ENCODE measurements at places on chromosomes 1 and 21.

DNA sequence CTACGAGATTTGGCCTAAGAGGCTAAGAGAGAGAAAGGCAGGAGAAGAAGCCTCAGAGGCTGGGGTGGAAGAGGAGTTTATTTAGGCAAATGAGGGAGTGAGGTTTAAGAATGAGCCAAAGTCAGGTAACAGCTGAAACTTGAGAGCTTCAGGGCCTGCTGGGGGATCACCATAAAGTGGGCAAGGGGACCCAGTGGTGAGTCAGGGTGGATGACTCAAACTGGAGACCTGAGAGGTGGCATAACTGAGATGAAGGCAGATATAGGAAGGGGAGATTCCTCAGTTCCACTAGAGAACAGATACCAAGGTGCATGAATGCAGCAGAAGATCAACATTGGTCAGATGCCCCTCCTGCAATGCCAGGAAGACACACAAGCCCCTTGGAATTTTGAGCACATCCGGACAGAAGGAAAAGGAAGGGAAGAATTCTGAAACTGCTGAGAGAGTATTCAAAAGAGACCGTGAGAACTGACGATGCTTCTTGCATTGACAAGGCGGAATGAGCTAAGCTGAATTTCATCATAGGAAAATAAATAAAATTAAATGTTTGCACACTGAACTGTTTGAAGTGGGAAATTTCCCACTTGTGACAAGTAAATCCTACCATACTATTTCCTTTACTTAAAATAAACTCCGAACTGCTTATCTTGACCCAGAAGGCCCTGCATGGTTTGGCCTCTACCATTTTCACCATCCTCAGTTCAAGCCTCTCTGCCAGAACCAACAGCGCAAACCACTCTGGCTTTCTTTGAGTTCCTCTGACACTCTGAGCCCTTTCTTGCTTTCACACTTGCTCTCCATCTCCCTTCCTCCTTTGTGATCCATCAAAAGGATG, 94.1 kb downstream of the NMNAT2 start:
- DNase-seq = no peak

DNA sequence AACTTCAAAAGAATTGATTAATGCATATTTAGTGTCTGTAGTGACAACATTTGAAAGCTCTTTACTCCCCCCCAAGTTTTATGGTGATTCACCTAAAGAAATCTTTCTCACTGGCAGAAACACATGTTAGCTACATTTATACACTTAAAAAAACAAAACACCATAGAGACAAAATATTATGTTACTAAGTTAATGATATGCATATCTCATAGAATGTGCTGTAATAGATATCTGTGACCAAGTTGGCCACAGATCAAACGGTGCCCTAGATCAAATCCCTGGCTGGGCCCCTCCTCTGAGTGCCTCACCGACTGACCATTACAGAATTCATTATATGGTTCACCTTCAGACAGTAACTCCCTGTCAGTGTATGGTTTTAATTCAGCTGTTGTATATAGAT, 322.1 kb upstream of the LYPLAL1 start:
- no peak for DNase-seq

- no peak for DNase-seq
Observed at GRCh38 chr1:204202481-204202880, 6.2 kb upstream of the KISS1 start.

GRCh38 chr1:201905234-201905890, 16.7 kb downstream of the SHISA4 start:
- no peak for DNase-seq

- DNase-seq = peak; percentile 82
Observed at GRCh38 chr1:155091071-155092051, 12.7 kb downstream of the EFNA3 start.

- DNase-seq = no peak
Observed at GRCh38 chr21:45517249-45518065, 24.8 kb downstream of the SLC19A1 start.

GRCh38 chr1:204442376-204443259, 31.0 kb upstream of the PPP1R15B start:
- DNase-seq = no peak

- no peak for DNase-seq
Observed at GRCh38 chr1:186887203-186887602, 58.5 kb downstream of the PLA2G4A start.

DNA sequence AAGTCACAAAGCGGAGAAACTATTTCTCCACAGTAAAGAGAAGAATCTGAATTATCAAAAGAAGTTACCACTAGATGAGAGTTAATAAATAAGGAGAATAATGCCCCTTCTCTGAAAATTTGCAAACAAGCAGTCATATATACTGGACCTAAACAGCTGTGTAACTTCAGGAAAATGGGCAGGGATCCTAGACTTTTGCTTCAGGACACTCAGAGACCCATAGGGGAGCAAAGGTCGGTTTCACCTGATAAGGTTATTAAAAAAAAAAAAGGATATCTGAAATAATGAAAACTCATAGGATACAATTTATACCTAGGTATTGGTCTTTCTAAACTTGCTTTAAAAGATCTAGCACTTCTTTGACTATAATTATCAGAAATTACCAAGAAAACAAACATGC, 191.4 kb downstream of the KCNH1 start:
- DNase-seq = no peak

DNA sequence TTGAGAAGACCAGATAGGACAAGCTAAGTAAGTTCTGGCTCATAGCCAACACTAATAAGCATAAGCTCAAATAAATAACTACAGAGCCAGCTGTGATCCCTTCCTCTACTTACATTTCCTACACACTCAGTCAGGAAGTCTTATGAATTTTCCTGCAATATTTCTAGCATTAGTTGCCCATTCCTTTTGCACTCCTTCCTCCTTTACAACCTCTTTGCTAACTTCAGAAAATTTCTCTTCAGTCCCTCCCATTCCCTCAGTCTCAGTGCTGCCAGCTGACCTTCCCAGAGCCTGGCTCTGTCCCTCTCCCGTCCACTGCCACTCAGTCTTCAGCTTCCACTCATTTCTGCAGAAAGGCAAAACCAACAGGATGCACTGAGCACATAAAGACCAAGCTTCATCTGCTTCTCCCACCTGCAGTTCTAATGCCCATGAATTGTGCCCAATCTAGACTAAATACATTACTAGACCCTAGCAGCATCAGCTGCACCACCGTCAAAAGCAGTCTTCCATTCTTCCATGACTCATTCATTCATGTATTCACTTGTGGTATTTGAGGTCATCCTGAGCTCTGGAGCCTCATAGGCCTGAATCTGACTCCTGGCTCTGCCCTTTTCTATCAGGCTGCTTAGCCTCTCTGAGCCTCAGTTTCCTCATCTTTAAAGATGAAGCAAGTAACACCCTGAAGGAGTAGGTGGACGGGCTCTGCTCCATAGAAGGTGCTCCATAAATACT, 54.6 kb upstream of the SIPA1L2 start:
- no peak for DNase-seq

DNA sequence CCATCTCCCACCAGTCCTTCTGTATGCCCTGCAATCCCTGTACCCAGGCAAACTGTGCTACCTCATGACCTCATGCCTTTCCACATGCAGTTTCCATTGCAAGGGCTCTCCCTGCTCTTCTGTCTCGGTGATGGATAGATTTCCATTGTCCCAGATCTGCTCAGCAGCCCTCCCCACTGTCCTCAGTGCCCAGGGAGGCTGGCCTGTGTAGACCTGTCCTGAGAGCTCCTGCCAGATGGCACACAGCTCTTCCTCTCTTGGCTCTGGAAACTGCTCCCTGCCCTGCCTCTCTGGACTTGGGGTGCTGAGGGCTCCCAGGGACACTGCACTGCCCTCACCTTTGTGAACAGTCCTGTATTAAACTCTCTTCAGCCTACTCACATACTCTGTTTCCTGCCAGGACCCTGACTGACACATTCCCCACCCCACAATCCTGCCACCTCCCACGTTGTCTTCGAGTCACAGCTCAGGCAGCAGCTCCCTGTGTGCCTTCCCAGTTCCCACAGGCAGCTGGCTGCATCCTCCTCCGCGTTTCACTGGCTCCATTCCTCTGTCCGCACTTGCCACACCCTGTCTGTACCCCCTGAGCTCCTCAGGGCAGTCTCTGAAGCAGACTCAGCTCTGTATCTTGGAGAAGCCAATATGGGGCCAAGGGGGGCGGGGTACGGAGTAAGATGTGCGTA, 57.0 kb downstream of the SPATA46 start:
- no peak for DNase-seq

DNA sequence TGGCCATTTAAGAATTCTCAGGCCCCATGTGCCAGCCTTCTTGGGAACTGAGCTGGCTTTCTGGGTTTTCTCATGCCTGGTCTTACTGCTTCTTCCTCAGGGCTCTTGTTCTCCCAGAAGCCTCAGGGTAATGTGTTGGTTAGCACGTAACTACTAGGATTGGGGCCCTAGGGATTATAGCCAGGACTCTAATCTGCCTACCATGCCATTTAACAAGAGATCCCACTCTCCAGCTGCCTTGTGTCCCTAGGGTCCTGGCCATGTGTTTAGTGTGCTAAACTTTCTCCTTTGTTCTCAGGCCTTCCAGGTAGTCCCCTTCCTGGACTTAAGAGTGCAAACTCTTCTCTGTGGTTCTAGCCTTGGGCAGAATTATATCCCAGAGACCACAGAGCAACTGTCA, 2.2 kb upstream of the SH3BGRL3 start:
- DNase-seq = no peak

DNA sequence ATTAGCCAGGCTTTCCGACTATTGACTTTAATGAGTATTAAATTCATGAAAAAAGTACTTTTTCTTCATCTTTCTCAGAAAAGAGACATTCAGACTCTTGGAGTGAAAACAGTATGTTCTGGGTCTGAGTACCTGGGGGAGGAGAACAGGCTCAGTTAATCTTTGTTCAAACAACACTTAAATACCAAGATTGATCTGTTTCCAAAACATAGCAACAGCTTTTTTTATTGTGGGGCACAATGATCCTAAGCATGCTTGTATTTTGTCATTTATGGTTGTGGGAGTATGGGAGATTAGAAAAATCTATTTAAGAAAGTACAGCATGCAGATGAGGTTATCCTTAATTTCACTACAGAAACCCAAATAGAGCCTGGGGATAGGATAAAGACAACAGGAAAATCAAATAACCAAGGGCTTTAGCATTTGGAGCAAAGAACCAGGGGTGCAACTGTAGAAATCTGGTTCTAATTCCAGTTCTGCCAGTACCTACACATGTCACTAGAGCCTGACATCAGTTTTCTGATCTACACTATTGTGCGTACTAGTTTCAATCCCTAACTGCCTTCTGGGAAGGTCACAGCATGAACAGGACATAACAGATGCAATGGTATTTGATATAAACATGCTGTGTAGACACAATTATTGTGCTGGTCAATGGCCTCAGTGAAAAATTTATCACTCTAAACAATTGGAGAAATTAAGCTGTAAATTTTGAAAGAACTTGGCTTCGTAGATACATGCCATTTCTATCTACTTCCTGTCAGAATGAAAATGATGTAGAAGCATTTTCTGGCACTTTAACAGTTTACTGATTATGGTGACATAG, 91.2 kb downstream of the KCNK1 start:
- no peak for DNase-seq

GRCh38 chr1:32967888-32968568, 3.4 kb upstream of the RNF19B start:
- DNase-seq = no peak

DNA sequence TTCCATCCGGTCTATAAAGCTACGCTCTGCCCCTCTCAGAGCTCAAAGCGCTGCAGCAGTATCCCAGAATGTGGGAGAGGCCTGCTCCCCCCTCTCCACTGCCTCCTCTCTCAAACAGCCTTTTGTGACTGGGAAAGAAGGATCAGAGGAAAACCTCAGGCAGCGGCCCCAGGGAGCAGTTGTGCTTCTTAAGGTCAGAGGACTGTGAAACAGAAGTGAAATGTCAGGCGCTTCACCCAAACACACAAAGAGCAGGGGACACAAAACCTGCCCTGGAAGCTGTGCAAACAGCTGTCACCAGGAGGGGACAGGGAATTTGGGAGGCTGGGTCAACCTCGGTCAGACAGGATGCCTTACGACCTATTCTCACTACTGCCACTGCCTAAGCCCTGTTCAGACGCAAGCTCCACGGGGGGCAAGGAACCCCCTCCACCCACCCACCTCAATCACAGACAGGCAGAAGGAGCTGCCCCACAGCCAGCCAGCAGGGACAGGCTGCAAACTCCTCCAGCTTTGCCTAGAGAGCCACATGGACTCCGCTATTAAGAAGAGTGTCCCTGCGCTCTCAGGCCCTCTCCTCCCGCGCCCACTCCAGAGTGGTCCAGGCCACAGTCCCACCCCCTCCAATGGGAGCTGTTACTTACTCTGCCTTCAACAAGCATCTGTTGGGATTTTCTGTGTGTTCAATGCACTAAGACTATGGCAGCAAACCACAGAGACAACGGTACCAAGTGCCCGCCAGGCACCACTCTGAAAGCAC, 14.6 kb downstream of the SSBP3 start:
- no peak for DNase-seq

DNA sequence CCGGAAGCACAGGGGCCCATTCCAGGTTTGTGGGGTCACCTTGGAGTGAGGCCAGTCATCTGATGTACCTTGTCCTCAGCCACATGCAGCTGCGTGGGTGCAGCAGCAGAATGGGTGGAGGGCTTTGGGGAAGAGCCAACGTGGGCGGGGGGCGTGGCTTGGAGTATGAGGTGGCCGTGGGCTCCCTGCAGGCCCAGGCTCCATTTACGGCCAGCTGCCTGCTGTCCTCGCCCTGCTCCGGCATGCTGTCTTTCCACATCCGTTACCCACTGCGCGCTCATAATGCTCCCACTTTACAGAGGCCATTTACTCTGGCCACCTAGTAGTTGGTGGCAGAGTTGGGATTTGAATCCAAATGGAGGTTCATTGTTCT, 27.8 kb upstream of the TINAGL1 start:
- no peak for DNase-seq

- DNase-seq = no peak
Observed at GRCh38 chr1:187313115-187313514, 484.4 kb downstream of the PLA2G4A start.
